Left renal cortex interstitium (tissue), 4 donors: ENCODE measurements at places on chromosomes 12 and 14. TPM values are rescaled to one million over a fixed set of nuclear protein-coding genes. Genes with fewer than 3 reads are reported as not detected.

The AGAP2 gene
- 1.1 TPM for polyA plus RNA-seq

The PZP gene
- polyA plus RNA-seq, result 0.57 TPM

The ERP27 gene
- 20.5 TPM for polyA plus RNA-seq

The RPGRIP1 gene
- polyA plus RNA-seq, result 0.74 TPM

The KRT77 gene
- not detected for polyA plus RNA-seq

The ASB8 gene
- polyA plus RNA-seq, result 44.0 TPM

The APOLD1 gene
- 14.5 TPM for polyA plus RNA-seq

The P2RX4 gene
- 38.3 TPM for polyA plus RNA-seq

The KRT3 gene
- not detected for polyA plus RNA-seq

The LALBA gene
- not detected for polyA plus RNA-seq

The MYH6 gene
- 0.24 TPM for polyA plus RNA-seq

The RNASE7 gene
- polyA plus RNA-seq, result 0.86 TPM

The TPI1 gene
- 600 TPM for polyA plus RNA-seq

The IRAK3 gene
- polyA plus RNA-seq, result 4.0 TPM

The SLC7A7 gene
- polyA plus RNA-seq, result 77.6 TPM

The EPS8 gene
- 48.3 TPM for polyA plus RNA-seq

The PRIMA1 gene
- 1.4 TPM for polyA plus RNA-seq

The RNASE4 gene
- polyA plus RNA-seq, result 3.1 TPM

The ENDOU gene
- 0.46 TPM for polyA plus RNA-seq

The MYF5 gene
- 0.14 TPM for polyA plus RNA-seq

The CDKL1 gene
- 15.4 TPM for polyA plus RNA-seq

The CLEC4A gene
- polyA plus RNA-seq, result 1.3 TPM

The BEGAIN gene
- polyA plus RNA-seq, result 1.7 TPM

The COX8C gene
- polyA plus RNA-seq, result 0.35 TPM

The TMEM229B gene
- polyA plus RNA-seq, result 3.3 TPM

The GUCY2C gene
- polyA plus RNA-seq, result 0.43 TPM

The CLEC4C gene
- polyA plus RNA-seq, result 0.16 TPM

The FAM222A gene
- polyA plus RNA-seq, result 6.9 TPM

The TAS2R42 gene
- 0.17 TPM for polyA plus RNA-seq

The CLMN gene
- polyA plus RNA-seq, result 25.1 TPM

The CRIP1 gene
- polyA plus RNA-seq, result 44.0 TPM

The SERPINA10 gene
- polyA plus RNA-seq, result 0.13 TPM

The FOXG1 gene
- 0.10 TPM for polyA plus RNA-seq

The MLH3 gene
- polyA plus RNA-seq, result 39.7 TPM

The YY1 gene
- 119 TPM for polyA plus RNA-seq

The POU6F1 gene
- 13.1 TPM for polyA plus RNA-seq

The RNF212B gene
- polyA plus RNA-seq, result 0.82 TPM

The NRIP2 gene
- polyA plus RNA-seq, result 33.2 TPM

The ARMH4 gene
- polyA plus RNA-seq, result 72.3 TPM

The LPAR5 gene
- 1.6 TPM for polyA plus RNA-seq

The HPD gene
- polyA plus RNA-seq, result 5.3 TPM

The TAS2R20 gene
- polyA plus RNA-seq, result 0.38 TPM

The REP15 gene
- polyA plus RNA-seq, result 3.2 TPM

The SLCO1A2 gene
- 0.31 TPM for polyA plus RNA-seq

The CBLN3 gene
- polyA plus RNA-seq, result 3.0 TPM

The CCDC184 gene
- polyA plus RNA-seq, result 0.30 TPM

The A2ML1 gene
- 0.70 TPM for polyA plus RNA-seq

The DYNLL1 gene
- polyA plus RNA-seq, result 460 TPM

The HOXC4 gene
- polyA plus RNA-seq, result 74.3 TPM

The DDN gene
- polyA plus RNA-seq, result 85.4 TPM

The TAS2R9 gene
- polyA plus RNA-seq, result 0.09 TPM

The TAS2R14 gene
- 3.7 TPM for polyA plus RNA-seq

The SIX4 gene
- polyA plus RNA-seq, result 5.3 TPM
